ENCODE measurements at places on chromosomes 5 and 9.

- DNase-seq, result no peak
Measured at GRCh38 chr9:114093761-114094505, 5.2 kb downstream of the KIF12 start.

DNA sequence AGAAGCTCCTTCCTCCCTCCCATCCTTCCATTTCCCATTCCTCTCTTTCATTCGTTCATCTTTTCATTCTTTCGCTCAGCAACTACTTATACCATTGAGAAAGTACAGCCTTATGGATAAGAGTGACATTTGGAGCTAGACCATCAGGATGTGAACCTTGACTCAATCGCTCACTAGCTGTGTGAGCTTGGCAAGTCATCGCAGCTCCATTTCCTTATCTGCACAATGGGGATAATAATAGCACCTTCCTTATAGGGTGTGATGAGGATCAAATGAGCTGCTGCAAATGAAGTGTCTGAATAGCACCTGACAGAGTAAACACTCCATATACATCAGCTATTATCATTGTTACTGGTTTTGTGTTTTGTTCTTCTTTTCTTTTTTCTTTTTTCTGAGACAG is 28.1 kb upstream of the SYNPO start:
- DNase-seq, result peak; percentile 49

GRCh38 chr5:61701877-61702602 is 370.0 kb downstream of the ZSWIM6 start:
- DNase-seq, result no peak

- DNase-seq, result no peak
Measured at GRCh38 chr5:14816374-14816998, 55.1 kb downstream of the ANKH start.
